ENCODE measurements at places on chromosomes 2 and 18. TPM values are rescaled to one million over a fixed set of nuclear protein-coding genes. Genes with fewer than 3 reads are reported as not detected.

KCNJ13 gene
- total RNA-seq, result not detected

GALR1 gene
- 0.07 TPM for total RNA-seq

ARHGAP28 gene
- total RNA-seq, result 3.0 TPM

KIF5C gene
- total RNA-seq, result 2.2 TPM

GCFC2 gene
- 13.1 TPM for total RNA-seq

SGPP2 gene
- total RNA-seq, result 2.1 TPM

TP53I3 gene
- total RNA-seq, result 8.7 TPM

HRH4 gene
- not detected for total RNA-seq

GAD1 gene
- total RNA-seq, result not detected

AQP4 gene
- total RNA-seq, result 10.0 TPM

ATF2 gene
- 22.3 TPM for total RNA-seq

KCNG2 gene
- not detected for total RNA-seq

GRCh38 chr2:88054782-88055370 lies 707 bp downstream of the KRCC1 start:
- no peak for DNase-seq
- H3K27me3 ChIP-seq, result no peaks in the 10 kb centered on the region
- H3K36me3 ChIP-seq, result no peaks in the 10 kb centered on the region
- peaks cover 29% of the 10 kb centered on the region for H3K4me1 ChIP-seq

GRCh38 chr2:162732946-162733698 lies 105.4 kb downstream of the KCNH7 start:
- no peaks in the 10 kb centered on the region for H3K36me3 ChIP-seq
- H3K4me3 ChIP-seq, result no peak overlapping the region
- H3K27ac ChIP-seq, result no peak overlapping the region
- no peak for DNase-seq

GRCh38 chr2:6676776-6677175 lies 188.9 kb downstream of the CMPK2 start:
- no peaks in the 10 kb centered on the region for H3K4me1 ChIP-seq
- no peaks in the 10 kb centered on the region for H3K36me3 ChIP-seq
- no peaks in the 10 kb centered on the region for H3K27me3 ChIP-seq
- DNase-seq, result no peak

DNA sequence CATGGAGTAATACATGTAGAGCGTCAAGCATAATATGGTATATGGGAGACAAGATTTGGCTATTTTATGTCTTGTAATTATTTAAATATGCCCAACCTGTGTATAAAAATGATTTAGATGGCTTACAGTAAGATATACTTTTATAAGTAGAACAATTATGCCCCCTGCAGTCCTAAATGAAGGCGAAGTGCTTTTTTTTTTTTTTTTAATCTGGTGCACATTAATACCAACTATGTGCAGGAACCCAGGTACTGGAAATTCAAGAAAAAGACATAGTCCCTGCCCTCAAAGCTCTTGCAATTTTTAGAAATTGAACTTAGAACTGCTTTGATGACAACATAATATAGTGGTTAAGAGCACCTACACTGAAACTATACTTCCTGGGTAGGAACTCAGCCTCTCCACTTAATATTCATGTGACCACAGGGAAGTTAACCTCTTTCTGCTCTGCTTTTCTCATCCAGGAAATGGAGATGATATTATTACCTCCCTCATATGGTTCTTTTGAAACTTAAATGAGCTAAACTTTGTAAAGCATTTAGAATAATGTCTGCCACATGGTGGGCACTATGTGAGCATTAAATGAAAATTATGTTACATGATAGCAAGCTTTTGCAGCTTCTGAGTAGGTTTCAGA lies 38.1 kb downstream of the AFTPH start:
- no peak for DNase-seq
- H3K36me3 ChIP-seq, result no peaks in the 10 kb centered on the region
- H3K4me1 ChIP-seq, result no peaks in the 10 kb centered on the region
- H3K4me3 ChIP-seq, result no peak overlapping the region
- H3K27ac ChIP-seq, result no peak overlapping the region

GRCh38 chr2:205212357-205212756 lies 469.9 kb upstream of the NRP2 start:
- H3K4me3 ChIP-seq, result no peak overlapping the region
- H3K36me3 ChIP-seq, result no peaks in the 10 kb centered on the region

GRCh38 chr2:212683346-212684097 lies 144.9 kb upstream of the ERBB4 start:
- no peak for DNase-seq
- no peaks in the 10 kb centered on the region for H3K4me1 ChIP-seq
- H3K4me3 ChIP-seq, result no peak overlapping the region

GRCh38 chr2:37344453-37345361 lies at the start of gene QPCT:
TSS of gene QPCT (plus strand) at chr2:37344630. CDS start at chr2:37344732, 102 bp downstream.
- H3K36me3 ChIP-seq, result no peaks in the 10 kb centered on the region
- H3K4me3 ChIP-seq, result peak within 1 kb of the TSS; percentile 63
- DNase-seq, result no peak

GRCh38 chr18:8264861-8265411 lies 344.3 kb upstream of the RAB12 start:
- no peaks in the 10 kb centered on the region for H3K4me1 ChIP-seq
- DNase-seq, result no peak
- H3K27ac ChIP-seq, result no peak overlapping the region
- H3K27me3 ChIP-seq, result no peaks in the 10 kb centered on the region
- no peak overlapping the region for H3K4me3 ChIP-seq
- H3K36me3 ChIP-seq, result peaks cover 6% of the 10 kb centered on the region

- H3K4me1 ChIP-seq, result no peaks in the 10 kb centered on the region
- no peak overlapping the region for H3K4me3 ChIP-seq
- H3K36me3 ChIP-seq, result peaks cover 33% of the 10 kb centered on the region
- no peak for DNase-seq
- H3K27me3 ChIP-seq, result no peaks in the 10 kb centered on the region
Observed at GRCh38 chr2:171723716-171724683, 36.7 kb downstream of the DYNC1I2 start.

- no peaks in the 10 kb centered on the region for H3K36me3 ChIP-seq
- no peak for DNase-seq
- no peaks in the 10 kb centered on the region for H3K4me1 ChIP-seq
- no peak overlapping the region for H3K27ac ChIP-seq
Observed at GRCh38 chr2:151953467-151953866, 125.2 kb upstream of the ARL5A start.

DNA sequence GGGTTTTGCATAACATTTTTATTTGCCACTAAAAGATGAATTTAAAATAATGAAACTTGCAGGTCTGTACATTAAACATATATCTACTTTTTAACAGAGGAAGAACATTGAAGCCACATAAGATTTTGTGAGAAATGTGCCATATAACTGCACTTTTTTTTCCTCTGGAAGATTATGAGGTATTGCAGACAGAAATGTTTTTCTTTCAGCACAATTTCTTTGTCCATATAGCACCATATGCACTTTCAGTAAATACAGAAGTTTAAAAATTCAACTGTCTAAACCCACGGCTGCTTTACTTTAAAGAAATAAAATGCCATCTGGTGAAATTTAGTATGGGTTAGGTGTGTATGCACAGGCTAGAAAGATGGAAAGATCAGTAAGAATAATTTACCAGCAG lies 470 bp upstream of the FAP start:
- no peaks in the 10 kb centered on the region for H3K36me3 ChIP-seq
- H3K4me3 ChIP-seq, result no peak overlapping the region
- no peaks in the 10 kb centered on the region for H3K4me1 ChIP-seq
- no peak for DNase-seq

GRCh38 chr2:8552293-8552801 lies 129.5 kb upstream of the ID2 start:
- H3K27ac ChIP-seq, result no peak overlapping the region
- H3K27me3 ChIP-seq, result no peaks in the 10 kb centered on the region
- H3K4me3 ChIP-seq, result no peak overlapping the region
- no peak for DNase-seq

GRCh38 chr2:3288470-3289170 lies 89.0 kb downstream of the EIPR1 start:
- H3K27ac ChIP-seq, result no peak overlapping the region
- H3K4me3 ChIP-seq, result no peak overlapping the region
- no peaks in the 10 kb centered on the region for H3K27me3 ChIP-seq
- DNase-seq, result no peak

Measured in right atrium auricular region (tissue), 2 donors.